Stimulated activated CD4-positive, alpha-beta T cell treated with anti-CD3 and anti-CD28 coated beads, TNF-alpha, amount 100 ng/mL, for 1 hour (primary cell): ENCODE measurements at places on chromosomes 11 and 22.

DNA sequence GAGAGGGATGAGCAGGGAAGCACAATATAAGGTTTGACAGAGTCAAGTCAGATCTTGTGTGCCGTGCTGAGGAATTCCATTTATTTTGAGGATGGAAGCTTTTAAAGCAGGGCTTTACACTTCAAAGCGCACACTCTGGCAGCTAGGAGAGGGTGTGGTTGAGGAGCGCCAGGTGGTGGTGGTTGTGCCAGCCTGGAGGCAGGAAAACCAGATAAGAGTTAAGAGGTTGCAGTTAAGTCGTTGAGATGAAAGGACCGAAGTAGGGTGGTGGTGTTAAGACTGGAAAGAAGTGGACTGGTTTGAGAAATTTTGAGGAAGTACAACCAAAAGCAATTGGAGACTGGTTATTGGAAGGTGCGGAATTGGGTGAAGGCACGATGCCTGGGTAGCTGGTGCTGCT, 231.6 kb upstream of the TBCEL start:
- no peak for DNase-seq

- no peak for DNase-seq
These were observed 158.3 kb upstream of the MTMR2 start for GRCh38 chr11:96082002-96082899.

DNA sequence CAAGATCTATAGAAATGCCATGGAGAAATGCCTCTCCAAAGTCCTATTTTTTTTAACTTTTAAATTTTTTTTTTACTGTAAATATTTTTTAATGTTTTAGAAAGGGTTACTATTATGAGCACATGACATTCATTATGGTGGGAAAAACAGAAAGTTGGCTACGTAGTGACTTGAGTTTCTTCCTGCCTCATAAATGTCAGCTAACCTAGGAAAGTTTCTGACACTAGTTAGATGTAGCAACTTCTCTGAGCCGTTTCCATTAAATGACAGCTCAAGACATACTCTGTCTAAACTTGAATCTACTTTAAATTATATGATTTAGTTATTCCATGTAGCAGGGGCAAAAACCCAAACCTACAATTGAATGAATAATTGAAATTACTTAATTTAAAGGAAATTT, 18.4 kb upstream of the CTSC start:
- no peak for DNase-seq

- DNase-seq: no peak
These were observed 5.1 kb upstream of the PPFIA1 start for GRCh38 chr11:70265341-70265740.

GRCh38 chr11:122600290-122600689, 55.2 kb upstream of the UBASH3B start:
- DNase-seq: no peak

DNA sequence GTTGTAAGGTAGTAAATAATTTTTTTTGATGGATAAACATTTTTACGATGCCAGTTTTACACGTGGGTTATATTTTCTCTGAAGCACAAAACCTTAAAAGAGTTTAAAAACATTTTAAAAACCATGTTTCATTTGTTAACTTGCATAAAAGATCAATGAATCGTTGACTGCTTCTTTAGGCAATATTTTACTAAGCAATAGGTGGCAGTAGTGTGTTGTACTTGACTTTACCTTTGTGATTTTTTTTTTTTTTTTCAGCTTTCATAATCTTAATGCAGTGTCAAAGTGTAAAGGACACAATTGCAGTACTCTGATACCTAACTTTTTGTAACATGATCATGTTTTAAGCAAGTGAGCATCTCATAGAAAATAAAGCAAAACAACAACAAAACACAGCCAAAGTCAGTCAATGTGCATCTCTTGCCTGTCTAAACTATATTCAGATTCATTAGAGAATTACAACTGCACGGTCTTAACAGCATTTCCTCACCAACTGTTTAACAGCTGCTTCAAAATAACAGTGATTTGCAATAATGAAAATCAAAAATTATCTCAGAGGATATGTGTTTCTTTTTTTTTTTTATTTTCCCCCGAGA, 27.7 kb downstream of the DNAJC24 start:
- DNase-seq: no peak

GRCh38 chr22:34847072-34847471, 218.9 kb upstream of the ISX start:
- DNase-seq: no peak

DNA sequence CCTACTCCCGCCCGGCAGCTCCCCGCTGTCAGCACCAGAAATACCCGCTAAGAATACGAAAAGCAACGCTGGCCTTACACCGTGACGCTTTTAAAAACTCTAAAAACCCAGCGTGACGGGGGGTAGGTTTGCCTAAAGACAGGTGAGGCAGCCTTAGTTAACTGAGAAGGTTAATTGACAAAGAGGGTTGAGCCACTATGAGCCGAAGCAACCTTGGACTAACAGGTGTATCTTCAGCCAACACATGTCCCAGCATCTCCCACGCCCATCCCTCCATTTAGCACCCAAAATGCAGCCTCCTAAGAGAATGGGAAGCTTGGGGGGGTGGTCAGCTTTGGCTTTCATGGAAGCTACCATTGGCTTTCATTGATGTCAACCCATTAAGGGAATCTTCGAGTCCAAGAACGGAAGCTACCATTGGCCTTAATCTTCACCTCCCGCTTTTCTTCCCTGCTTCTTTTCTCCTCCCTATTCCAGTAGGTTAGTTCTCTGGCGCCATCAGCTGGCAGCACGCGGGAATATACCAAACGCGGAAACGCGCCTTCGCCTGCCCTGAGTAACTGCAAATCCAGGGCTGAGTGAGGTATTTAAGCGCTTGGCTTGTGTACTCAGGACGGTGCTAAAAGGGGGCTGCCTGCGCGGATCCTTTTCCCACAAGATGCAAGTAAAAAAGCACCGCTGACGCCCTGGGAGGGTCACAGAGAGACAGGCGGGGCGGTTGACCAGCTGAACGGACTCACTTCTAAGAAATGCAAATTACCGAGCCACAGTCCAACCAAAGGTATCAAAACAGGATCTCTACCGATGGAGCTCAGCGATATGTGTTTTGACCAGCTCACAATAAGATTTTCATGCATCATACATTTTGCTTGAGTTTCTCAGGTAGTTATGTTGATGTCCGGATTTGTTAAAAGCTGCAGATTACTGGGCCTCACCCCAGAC, 38.5 kb upstream of the GLYATL1 start:
- DNase-seq: no peak
